Right lung (tissue), 10 donors: ENCODE measurements at places on chromosomes 5 and 9.
A peak's percentile ranks its signal among the peaks of the same experiment; 100 is the strongest.

DNA sequence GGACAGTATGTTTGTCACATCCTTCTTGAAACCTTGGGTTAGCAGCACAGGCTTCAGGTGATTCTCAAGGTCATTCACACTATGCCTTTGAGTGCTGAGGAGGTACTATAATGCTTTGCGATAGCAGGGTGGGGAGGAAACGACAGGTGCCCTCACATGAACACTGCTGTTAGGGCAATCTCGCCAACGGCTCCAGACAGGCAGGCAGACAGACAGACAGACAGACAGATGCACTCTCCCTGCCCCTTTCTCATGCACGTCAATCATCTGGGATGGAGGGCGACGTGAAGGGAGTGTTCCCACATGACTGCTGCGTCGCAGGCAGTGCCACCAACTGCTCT lies 82.9 kb downstream of the RAPGEF1 start:
- DNase-seq: no peak

DNA sequence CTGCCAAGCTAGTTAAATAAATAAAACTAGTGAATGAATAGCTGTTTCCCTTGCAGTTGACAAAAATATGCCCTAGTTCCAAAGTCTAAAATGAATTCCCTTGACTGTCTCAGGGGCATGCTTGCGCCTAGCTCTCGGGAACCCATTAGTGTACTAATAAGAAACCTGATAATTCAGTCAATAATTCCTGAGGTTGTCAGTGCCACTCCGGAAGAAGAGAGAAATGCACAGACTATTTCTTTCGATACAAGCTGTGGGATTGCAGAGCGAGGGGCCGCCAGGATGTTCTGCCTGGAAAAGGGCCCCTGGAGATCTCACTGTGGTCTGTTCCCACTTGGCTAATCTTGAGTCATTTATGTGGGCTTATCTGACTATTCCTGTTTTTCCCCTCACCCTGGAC lies 56.4 kb upstream of the LARP1 start:
- DNase-seq: no peak

GRCh38 chr5:40428126-40428525 lies 251.6 kb upstream of the PTGER4 start:
- no peak for DNase-seq

DNA sequence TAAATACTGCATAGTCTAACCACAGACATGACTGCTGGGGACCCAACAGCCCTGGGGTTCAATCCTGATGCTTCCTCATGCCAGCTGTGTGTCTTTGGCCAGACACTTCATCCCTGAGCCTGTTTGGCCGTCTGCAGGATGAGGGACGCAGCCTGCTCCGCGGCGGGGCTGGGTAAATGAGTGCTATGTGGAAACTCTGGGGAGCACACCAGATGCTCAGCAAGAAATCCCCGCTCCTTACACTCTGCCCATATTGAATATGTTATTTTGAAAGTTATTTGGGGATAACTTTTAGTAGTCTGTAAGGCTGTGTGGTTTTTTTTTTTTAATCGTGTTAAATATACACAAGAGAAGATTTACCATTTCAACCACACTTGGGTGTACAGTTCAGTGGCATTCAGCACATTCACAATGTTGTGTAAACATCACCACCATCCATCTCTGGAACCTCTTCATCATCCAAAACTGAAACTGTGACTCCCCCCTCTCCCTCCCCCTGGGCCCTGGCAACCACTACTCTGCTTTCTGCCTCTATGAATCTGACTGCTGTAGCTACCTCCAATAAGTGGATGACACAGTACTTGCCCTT lies 42.7 kb downstream of the SH3PXD2B start:
- DNase-seq: peak; percentile 85

- no peak for DNase-seq
Observed at GRCh38 chr5:134008266-134008749, 3.5 kb upstream of the VDAC1 start.

DNA sequence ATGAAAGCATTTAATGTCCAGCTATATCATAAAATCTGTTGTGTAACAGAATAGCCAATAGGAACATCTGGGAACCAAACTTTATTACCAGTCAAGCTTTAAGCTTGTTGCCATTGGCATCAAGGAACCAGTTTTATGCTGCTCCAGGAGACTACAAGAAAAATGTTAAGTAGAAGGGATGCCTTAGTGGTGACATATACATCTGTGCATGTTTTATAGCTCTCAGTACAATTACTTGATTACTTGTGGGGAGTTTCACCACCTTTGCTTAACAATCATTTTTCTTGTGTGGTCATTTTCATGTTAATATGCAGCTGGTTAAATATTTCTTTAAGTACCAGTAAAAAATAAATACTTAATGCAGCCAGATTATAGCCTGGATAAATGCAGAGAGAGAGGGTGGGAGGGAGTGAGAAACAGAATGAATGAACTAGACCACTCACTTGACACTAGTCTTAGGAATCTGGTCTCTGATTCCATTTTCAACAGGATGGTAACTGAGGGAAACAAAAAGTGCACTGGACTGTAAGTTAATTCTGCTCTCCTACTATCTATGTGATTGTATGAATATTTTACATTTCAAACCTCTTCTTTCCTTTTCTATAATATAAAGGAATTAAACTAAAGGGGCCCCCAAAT lies 35.7 kb upstream of the LURAP1L start:
- no peak for DNase-seq

DNA sequence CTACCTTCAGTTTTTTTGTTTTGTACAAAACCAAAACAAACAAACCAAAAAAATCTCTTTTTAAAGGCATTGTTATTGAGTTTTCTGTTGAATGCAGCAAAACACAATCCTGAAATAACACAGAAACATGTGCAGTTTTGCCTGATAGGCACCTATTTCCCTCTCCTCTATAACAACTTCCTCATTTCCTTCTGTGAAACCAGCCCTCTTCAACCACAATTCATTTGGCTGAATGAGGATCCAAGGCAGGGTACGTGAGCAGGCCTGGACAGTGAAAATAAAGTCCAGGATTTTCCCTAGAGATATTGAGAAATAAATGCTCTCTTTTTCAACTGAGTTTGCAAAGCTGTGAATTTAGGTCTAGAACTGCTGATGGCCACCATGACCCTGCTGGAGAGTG lies 134.8 kb upstream of the LARP1 start:
- no peak for DNase-seq

DNA sequence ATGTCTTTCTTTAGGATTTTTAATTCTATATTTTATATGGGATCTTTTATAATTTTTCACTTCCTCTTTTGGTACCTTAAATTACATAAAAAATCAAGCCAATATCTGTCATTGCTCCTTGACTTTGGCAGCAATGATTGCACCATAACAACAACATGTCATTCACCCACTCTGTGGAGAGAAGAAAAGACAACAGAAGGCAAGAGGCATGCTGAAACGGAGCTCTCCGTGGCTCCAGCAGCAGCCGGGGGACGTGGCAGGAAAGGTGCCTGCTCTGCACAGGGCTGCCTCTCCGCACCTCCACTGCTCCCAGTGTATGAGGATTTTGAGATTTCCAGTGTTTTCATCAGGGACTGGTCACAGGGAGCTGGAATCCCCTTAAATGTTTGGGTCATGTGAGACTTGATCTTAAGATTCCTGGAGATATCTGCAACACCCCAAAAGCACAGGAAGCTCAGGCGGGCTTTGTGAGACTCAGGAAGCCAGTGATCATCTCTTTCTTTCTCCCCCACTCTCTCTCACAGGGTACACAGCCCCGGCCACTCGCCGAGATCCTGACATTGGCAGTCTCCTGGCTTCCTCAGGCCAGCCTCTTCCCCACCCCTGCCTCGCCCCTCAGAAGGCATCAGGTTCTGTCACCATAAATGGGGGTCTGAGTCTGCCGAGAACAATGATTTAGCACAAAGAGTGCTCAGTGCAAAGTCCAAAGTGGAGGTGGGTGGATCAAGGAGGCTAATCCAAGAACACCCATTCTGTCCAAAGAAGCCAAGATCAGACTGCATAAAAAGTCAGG lies 74.6 kb downstream of the ACTL7B start:
- DNase-seq: no peak

GRCh38 chr9:87285183-87285850 lies 212.3 kb upstream of the DAPK1 start:
- DNase-seq: no peak

GRCh38 chr5:67792891-67793290 lies 422.7 kb upstream of the PIK3R1 start:
- no peak for DNase-seq

DNA sequence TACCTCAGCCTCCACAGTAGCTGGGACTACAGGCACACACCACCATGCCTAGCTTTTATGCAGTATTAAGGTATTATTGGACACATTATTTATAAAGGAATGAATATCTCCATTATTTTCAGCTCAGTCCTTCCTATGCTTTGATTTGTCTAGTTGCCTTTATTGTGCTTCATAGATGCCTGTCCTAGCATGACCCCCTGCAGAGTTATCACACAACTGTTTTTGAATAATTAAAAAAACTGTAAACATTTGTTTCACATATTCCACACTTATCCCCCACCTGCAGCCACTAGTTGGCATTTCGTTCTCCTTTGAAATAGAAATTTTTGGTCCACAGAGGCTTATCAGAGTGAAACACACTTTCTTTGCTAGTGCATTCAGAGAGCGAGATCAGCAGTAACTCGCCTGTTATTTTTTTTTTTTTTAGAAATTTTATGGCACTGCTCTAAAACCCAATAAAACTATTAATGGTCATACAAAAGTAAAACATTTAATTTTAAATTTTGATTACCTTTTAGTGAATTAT lies 151.8 kb upstream of the RASA1 start:
- no peak for DNase-seq

DNA sequence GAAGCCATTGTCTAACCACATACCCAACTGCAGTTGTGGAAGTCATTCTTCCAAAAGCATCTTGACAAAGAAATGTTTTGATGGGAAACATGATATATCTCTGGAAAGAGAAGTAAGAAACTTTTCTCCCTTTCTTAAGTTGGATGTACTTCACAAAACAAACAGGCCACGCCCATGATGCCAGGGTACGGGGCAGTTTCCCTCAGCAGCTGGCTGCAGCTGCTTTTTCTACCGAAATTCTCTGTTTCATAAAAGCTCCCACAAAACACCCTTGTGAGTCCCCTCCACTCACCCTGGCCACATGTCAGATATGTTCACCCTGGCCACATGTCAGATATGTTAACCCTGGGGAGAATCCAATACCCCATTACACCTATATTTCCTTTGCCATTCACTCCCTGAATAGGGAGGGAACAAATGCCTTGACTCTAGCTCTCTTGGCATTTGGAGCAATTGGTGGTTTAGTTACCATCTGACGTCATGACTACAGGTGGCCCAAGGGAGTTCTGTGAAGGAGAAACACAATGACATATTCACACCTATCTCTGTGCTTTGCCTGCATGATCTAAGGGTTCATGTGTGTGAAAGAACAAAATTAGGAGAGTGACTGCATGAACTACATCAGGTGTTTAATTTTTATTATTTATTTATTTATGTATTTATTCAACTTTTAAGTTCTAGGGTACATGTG lies 103.0 kb downstream of the AOPEP start:
- no peak for DNase-seq

- no peak for DNase-seq
Observed at GRCh38 chr5:10077791-10078545, 171.7 kb downstream of the ATPSCKMT start.

GRCh38 chr9:76690246-76690972 lies 73.8 kb upstream of the PCA3 start:
- DNase-seq: no peak

DNA sequence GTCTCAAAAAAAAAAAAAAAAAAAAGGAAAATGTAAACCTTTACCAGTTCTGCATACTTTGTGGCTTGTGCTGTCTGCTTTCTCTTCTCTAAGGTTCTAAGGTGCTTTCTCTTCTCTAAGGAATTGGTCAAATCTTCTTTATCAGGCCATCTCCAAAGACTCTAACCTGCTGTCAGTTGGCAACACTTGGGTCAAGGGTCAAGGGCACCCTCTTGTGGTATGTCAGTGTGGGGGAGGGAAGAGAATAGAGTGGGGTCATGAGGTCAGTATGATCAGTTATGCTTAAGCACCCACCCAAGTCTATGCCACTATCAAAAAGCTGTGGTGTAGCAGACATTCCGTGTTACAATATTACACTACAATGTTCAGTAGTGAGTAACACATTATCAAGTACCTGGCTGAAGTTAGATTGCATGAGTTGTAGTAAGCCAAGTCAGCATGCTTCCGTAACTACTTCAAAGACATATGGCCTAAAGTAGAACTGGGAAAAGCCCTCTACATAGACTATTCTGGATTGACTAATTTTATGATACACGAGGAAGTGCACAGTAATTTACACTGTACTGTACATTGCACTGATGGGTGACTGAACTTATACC lies 25.0 kb upstream of the CCL28 start:
- no peak for DNase-seq

- DNase-seq: no peak
Observed at GRCh38 chr5:133905424-133905823, 63.0 kb downstream of the C5orf15 start.

GRCh38 chr5:113047733-113048652 lies 71.4 kb downstream of the DCP2 start:
- DNase-seq: no peak

DNA sequence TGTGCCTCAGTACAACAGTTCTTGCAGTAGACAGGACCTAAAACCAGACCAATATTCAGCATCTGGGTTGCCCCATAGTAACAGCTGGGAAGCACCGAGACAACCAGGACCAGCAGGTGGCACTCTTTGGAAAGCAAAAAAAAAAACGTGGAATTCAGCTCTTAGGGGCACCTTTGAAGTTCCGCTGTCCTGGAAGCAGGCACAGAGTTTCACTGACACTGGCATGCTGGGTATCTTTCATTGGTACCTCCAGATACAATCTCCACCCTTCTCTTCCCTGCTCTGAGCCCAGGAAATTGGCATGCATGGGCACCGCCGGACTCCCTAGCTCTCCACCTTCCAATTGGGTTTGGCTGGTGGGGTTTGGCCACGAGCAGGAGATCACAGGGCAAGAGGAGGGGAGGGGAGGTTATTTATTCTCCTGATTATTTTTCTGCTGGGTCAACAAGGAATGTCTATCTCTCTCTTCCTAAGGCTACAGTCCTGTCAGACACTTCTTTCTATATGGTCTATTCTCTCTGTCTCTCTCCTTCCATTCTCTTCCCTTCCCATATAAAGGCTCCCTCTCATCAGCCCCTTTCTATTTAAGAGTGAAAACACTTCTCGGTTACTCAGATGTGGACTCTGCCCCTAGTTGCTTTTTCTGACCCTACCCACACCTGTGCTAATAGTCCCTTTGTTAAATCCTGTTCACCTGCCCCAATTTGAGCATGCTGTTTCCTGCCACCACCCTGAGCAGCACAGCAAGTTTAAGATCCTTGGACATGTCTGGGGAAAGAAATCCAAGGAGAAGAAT lies 1.9 kb upstream of the IDNK start:
- DNase-seq: peak; percentile 50

GRCh38 chr5:114953565-114953964 lies 216.1 kb downstream of the TRIM36 start:
- DNase-seq: no peak

- no peak for DNase-seq
Observed at GRCh38 chr5:107303171-107303968, 367.4 kb downstream of the EFNA5 start.
